ENCODE measurements at places on chromosomes 2 and 18.

- no peak for DNase-seq
Observed at GRCh38 chr2:241637795-241638660, 535 bp downstream of the ATG4B start.

DNA sequence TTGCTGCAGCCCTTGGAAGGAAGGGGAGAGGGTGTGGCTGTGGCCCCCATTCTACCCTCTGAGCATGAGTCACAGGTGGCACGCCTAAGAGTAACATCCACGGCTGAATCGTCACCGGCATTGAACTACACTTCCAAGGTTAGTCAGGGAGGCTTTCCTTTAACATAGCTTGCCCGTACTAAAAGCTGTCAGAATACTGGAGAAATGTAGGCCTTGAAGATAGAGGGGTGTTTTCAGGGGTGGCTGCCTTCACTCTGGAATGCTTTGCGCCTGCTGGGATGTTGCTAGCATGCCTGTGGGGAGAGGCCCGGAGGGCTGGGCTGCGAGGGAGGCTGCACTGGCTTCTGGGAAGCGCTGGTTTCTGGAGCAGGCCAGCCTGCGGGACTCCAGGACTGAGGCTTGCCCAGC is 333.7 kb downstream of the AGAP1 start:
- no peak for DNase-seq

GRCh38 chr18:8942909-8943545 is 159.5 kb upstream of the NDUFV2 start:
- no peak for DNase-seq

- peak; percentile 50 for DNase-seq
Observed at GRCh38 chr2:98806236-98806697, 75.3 kb upstream of the MGAT4A start.

GRCh38 chr2:145503511-145503910 is 983.6 kb upstream of the ZEB2 start:
- no peak for DNase-seq

DNA sequence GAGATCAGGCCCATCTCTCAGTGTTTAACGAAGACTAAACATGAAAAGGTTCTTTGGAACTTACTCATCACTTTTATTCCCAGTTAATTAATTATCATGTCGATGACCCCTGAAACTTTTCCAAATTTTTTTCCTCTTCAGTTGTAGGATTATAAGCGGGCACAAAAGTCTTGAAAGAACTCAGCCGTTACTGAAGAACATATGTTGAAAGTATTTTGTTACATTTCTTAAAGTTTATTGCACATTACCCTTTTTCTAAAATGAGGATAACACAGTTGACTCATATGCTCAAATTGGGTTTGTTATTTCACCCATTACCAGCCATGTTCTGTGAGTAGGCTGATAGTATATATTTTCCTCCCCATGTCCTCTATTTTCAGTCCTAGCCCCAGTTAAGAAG is 75.9 kb upstream of the COL3A1 start:
- no peak for DNase-seq

GRCh38 chr2:236943068-236943467 is 142.6 kb upstream of the COPS8 start:
- DNase-seq, result no peak

DNA sequence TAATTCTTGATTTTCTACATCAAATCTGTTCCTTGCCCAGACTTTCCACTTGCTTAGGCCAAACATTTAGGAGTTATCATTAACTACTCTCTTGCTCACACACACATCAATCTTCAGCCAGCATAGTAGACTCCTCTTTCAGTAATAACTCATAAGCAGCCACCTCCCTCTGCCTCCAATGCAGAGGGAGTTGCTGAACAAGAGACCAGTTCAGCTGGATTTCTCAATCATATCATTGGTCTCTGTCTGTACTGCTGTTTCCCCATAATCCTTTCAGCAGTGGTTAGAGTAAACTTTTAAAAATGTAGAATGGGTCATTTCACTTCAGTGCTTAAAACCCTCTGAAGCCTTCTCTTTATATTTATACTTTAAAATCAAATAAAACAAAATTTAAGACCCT is 112.9 kb downstream of the SLC39A10 start:
- no peak for DNase-seq

DNA sequence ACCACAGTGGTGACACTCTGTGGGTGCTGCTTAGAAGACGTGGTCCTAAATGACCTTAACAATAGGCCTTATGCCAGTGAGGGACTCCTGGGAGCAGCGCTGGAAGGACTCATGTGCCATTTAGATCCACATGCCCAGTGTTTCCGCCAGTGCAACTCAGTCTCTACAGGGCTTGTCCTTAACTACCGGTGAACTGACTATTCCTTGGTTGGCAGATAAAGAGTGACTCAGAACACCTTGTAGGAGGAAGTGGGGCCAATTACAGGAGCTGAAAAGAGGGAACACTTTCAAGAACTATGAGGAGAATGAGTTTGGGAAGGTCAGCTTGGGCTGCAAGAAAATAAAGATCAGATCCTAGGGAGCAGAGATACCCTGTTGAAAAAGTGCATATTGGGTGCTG is 1.8 kb upstream of the CDK5R2 start:
- DNase-seq, result no peak

DNA sequence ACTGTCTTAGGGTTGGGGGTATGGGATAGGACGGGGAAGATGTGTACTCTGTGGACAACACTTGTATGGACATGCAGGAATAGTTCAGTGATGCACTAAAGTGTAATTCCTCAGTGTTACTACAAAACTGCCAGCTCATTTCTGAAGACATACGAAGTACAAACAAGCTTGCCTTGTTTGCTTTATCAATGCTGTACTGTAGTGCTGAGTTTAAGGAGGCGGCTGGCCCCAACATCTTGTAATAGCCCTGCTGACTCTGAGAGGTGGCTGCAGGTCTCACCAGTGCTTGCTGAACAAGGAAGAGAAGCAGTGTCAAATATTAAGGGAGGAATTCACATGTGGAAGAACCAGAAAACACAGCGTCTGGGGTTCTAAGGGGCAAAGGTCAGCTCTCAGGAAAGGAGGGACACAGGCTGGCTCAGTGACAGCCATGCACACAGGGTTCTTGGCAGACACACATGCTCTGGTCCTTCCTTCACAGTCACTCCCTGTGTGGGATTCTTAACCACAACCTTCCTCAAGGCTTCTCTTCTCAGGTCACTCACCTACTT is 39.8 kb upstream of the EVA1A start:
- DNase-seq, result no peak

GRCh38 chr18:78113940-78114251 is 864.2 kb downstream of the GALR1 start:
- no peak for DNase-seq

Measured in NCI-H2029 treated with DMSO at 0.1 percent for 48 hours (cell line).